ENCODE measurements at places on chromosomes 6 and 20.
A peak's percentile ranks its signal among the peaks of the same experiment; 100 is the strongest.

DNA sequence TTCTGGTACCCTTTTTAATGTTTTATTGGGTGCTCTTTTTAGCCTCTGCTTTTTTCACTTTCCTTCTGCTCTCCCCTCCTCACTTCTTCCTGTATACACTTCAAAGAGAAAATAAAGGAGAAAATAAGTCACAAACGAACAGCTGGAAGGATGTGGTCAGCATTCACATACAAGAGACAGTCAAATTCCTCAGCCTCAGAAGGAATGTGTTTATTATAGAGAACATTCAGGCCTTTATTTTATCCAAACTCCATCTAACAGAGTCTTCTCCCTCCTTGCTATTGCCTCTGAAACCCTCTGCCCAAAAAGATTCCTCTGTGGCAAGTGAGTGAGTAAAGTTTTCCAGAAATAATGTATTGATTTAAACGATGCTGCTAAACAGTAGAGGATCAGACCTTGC is 490.4 kb downstream of the FRK start:
- H3K27ac ChIP-seq = no peak overlapping the region
- H3K36me3 ChIP-seq = no peaks in the 10 kb centered on the region
- H3K4me1 ChIP-seq = no peaks in the 10 kb centered on the region
- no peaks in the 10 kb centered on the region for H3K27me3 ChIP-seq
- DNase-seq = no peak

GRCh38 chr20:8438748-8439147 is 306.7 kb downstream of the PLCB1 start:
- DNase-seq = no peak
- no peak overlapping the region for H3K27ac ChIP-seq
- no peaks in the 10 kb centered on the region for H3K4me1 ChIP-seq
- no peaks in the 10 kb centered on the region for H3K27me3 ChIP-seq
- no peak overlapping the region for H3K4me3 ChIP-seq

DNA sequence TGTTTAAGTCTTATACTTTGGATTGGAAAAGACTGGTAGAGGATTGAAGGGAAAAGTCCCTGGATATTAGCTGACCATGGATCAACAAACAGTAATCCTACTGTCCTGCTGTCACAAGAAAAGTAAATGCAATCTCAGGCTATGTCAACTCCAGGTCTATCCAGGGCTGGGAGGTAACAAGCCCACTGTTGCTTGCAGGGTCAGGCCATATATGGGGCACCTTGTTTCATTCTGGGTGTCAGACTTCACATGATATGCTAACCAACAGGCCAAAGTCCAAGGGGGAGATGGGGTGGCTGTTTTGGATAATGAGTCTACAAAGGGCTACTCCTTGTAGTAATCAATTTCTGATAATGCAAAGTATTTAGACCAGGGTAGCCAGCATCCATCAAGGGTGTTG is 30.7 kb downstream of the KCNK5 start:
- H3K4me1 ChIP-seq = peaks cover 12% of the 10 kb centered on the region
- no peak overlapping the region for H3K4me3 ChIP-seq
- H3K27me3 ChIP-seq = no peaks in the 10 kb centered on the region
- H3K27ac ChIP-seq = no peak overlapping the region
- peaks cover 9% of the 10 kb centered on the region for H3K36me3 ChIP-seq
- DNase-seq = no peak

- peaks cover 55% of the 10 kb centered on the region for H3K4me1 ChIP-seq
- no peak for DNase-seq
- H3K27ac ChIP-seq = no peak overlapping the region
- H3K36me3 ChIP-seq = peaks cover 6% of the 10 kb centered on the region
These were observed 26.2 kb downstream of the ATXN1 start for GRCh38 chr6:16735014-16735413.

DNA sequence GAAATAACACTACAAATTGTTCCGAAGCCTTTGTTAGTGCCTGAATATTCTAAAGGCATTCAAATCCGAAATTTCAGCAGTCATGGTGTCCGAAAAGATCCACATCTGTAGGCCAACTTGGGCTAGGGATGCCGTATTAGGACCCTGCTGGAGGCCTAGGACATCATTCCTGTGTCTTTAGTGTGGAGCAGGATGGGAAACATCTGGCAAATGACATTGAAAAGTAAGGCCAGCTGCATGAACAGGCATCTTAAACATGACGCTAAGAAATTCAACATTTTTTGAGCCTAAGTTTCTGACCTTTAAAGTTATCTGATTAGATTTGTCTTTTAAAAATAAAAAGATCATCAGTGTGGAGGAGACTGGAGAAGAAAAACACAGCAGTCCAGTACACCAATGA is 91.3 kb downstream of the MYLK4 start:
- no peak for DNase-seq
- no peaks in the 10 kb centered on the region for H3K36me3 ChIP-seq
- H3K27ac ChIP-seq = no peak overlapping the region
- peaks cover 14% of the 10 kb centered on the region for H3K27me3 ChIP-seq
- no peak overlapping the region for H3K4me3 ChIP-seq
- peaks cover 10% of the 10 kb centered on the region for H3K4me1 ChIP-seq

GRCh38 chr6:91694016-91694654 is 1107.3 kb upstream of the MAP3K7 start:
- no peak for DNase-seq
- no peaks in the 10 kb centered on the region for H3K4me1 ChIP-seq
- no peak overlapping the region for H3K4me3 ChIP-seq
- no peaks in the 10 kb centered on the region for H3K36me3 ChIP-seq
- no peak overlapping the region for H3K27ac ChIP-seq

DNA sequence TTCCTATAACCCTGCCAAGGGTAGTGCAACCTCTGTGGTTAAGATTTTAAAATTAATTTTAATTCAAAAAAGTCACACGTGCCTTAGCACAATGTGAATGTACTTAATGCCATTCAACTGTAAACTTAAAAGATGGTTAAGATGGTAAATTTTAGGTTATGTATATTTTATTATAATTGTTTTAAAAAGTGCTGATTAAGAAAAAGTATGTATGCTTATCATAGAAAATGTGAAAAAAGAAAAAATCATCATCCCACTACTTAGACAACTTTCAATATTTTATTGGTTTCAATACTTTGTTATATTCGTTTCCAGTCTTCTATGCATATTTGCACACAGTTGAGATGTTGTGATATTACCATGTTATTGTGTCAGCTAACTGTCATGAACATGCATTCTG is 18.7 kb downstream of the ARFGEF2 start:
- peaks cover 7% of the 10 kb centered on the region for H3K4me1 ChIP-seq
- DNase-seq = no peak
- no peak overlapping the region for H3K27ac ChIP-seq
- H3K27me3 ChIP-seq = no peaks in the 10 kb centered on the region
- H3K4me3 ChIP-seq = no peak overlapping the region
- H3K36me3 ChIP-seq = no peaks in the 10 kb centered on the region

DNA sequence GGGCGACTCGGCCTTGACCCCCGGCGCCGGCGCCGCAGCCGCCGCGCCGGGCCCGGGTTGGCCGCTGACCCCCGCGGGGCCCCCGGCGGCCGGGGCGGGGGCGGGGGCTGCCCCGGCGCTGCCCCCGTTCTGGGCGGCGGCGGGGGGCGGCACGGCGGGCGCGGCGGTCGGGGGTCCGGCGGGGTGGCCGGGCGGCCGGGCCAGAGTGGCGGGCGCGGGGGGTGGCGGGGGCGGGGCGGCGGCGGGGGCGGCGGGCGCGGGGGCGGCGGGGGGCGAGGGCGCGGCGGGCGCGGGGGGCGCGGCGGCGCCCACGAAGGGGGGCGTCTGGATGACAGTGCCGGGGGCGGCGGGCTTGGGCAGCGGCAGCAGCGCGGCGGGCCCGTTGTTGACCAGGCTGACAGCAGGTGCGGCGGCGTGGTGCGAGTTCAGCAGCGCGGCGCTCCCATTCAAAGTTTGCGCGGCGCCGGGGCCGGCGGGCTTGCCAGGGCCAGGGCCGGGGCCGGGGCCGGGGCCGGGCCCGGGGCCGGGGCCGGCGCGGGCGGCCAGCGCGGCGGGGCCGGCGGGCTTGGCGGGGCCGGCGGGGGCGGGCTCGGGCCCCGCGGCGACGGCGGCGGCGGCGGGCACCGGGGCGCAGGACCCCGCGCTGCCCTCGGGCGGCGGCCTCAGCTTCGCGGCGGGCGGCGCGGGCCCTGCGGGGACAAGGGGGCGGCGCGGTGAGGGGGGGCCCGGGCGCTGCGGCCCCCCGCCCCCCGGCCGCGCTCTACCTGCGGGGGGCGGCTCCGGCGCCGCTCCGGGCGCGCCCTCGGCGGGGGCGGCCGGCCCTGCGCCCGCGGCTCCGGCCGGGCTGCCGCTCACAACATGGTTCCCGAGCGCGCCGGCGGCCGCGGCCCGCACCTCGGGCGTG is 659 bp downstream of the TAF4 start:
- peak; percentile 29 for DNase-seq
- H3K36me3 ChIP-seq = no peaks in the 10 kb centered on the region
- H3K4me3 ChIP-seq = no peak overlapping the region
- no peak overlapping the region for H3K27ac ChIP-seq

- no peaks in the 10 kb centered on the region for H3K36me3 ChIP-seq
- H3K27me3 ChIP-seq = no peaks in the 10 kb centered on the region
- H3K4me1 ChIP-seq = no peaks in the 10 kb centered on the region
- H3K4me3 ChIP-seq = no peak overlapping the region
- no peak overlapping the region for H3K27ac ChIP-seq
These were observed 22.2 kb downstream of the PTPRK start for GRCh38 chr6:128498234-128498633.

DNA sequence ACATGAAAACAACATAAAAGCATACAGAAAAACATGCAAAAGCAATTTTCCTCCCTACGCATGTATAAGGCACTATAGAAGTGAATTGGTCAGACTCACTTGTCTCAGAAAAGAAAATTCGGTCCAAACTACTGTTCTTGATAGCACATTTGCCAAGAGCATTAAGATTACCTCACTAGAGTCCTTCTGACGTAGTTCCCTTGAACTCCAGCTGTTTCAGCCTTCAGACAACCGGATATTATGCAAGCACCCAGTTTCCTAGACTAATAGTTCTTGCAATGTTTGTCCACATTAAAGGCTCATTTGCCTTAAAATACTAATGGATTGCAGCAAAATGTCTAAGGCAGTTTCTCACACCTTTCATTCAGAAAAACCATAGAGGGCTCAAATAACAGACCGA is 2.5 kb upstream of the CASS4 start:
- H3K4me1 ChIP-seq = peaks cover 57% of the 10 kb centered on the region
- DNase-seq = no peak
- H3K27ac ChIP-seq = peak overlapping the region; percentile 42
- no peak overlapping the region for H3K4me3 ChIP-seq
- H3K27me3 ChIP-seq = no peaks in the 10 kb centered on the region

DNA sequence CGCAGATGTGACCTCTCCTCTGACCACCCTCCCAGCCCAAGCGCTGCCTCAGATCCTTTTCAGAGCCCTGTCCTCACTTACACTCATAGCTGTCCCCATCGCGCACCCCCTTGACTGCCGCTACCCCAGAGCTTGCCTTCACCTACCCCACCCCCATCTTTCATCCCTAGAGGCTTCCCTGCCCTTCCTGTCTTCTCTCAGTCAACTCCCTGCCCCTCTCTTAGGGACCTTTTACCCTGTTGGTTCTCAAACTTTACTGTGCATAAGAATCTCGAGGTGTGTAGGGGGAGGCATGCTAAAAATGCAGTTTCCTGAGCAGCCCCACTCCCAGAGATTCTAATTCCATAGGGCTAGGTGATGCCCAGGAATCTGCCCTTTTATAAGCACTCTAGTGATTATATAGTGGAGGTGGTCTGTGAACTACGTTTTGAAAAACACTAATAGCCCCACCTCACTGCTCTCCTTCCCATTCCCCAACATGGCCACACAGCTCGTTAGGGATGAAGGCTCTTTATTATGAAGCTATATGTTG is 725 bp downstream of the TM9SF4 start:
- peaks cover 6% of the 10 kb centered on the region for H3K27me3 ChIP-seq
- peak overlapping the region; percentile 85 for H3K4me3 ChIP-seq
- peak overlapping the region; percentile 99 for H3K27ac ChIP-seq
- peaks cover 48% of the 10 kb centered on the region for H3K4me1 ChIP-seq

DNA sequence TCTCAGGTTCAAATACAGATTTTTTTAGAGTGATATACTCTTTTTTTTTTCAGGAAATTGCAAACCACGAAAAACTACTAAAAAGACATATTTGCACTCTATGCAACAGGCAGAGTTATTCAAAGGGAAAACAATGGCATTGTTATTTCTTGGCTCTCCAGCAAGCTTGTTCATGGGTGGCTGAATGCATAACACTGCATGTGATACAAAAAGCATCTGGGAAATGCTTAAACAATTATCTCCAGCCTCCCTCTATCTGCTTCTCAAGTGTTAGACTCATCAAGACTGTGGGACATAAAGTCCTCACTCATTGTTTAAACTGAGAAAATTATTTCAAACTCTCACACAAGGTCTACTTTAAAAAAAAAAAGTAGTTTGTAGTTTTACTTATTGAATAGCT is 7.3 kb upstream of the COL12A1 start:
- no peak for DNase-seq
- peaks cover 73% of the 10 kb centered on the region for H3K27me3 ChIP-seq
- H3K4me3 ChIP-seq = no peak overlapping the region

DNA sequence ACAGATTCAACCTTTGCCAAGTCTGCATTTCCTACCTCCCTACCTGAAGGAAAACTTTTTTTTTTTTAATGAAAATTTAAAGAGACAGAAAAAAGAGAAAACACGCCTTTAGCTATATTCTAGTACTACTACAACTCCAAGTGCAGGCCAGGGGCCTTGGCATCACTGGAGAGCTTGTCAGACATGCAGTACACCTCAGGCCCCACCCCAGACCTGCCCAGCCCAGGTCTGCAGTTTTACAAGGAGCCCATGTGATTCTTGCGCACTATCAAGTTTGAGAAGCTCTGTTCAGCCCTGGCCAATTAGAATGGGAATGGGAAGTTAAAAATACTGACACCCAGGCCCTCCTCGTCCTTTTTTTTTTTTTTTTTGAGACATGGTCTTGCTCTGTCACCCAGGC is 85.0 kb downstream of the NFATC2 start:
- peaks cover 45% of the 10 kb centered on the region for H3K36me3 ChIP-seq
- H3K4me3 ChIP-seq = no peak overlapping the region
- H3K4me1 ChIP-seq = peaks cover 31% of the 10 kb centered on the region
- no peaks in the 10 kb centered on the region for H3K27me3 ChIP-seq
- H3K27ac ChIP-seq = no peak overlapping the region

DNA sequence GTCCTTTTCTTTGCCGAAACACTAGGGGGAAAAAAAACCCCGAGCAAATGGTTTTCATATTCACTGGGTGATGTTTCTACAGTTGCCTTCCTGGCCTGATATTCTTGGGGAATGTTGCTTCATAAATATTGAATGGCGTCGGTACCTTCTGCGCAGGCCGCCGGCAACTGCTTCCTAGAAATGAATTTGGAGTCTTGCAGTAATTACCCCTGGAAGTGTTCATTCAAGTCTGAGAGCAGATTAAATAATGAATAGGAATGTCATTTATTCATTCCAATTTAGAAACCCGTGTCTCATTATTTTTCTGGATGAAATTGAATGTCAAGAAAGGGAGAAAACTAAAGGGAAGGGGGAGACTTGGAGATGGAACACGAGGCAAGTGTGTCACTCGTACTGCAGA is 179.4 kb upstream of the KCNG1 start:
- no peaks in the 10 kb centered on the region for H3K36me3 ChIP-seq
- no peak for DNase-seq
- no peak overlapping the region for H3K27ac ChIP-seq
- H3K4me1 ChIP-seq = no peaks in the 10 kb centered on the region
- no peak overlapping the region for H3K4me3 ChIP-seq
- H3K27me3 ChIP-seq = peaks cover 54% of the 10 kb centered on the region

- no peak overlapping the region for H3K4me3 ChIP-seq
- H3K4me1 ChIP-seq = no peaks in the 10 kb centered on the region
- no peaks in the 10 kb centered on the region for H3K27me3 ChIP-seq
- no peak for DNase-seq
- H3K36me3 ChIP-seq = no peaks in the 10 kb centered on the region
- H3K27ac ChIP-seq = no peak overlapping the region
These were observed 594.2 kb upstream of the CHD6 start for GRCh38 chr20:42212391-42212790.

GRCh38 chr20:208942-209566 is 18.0 kb upstream of the DEFB129 start:
- no peaks in the 10 kb centered on the region for H3K36me3 ChIP-seq
- H3K27me3 ChIP-seq = no peaks in the 10 kb centered on the region
- DNase-seq = peak; percentile 10

Measured in activated T-cell treated with anti-CD3 and anti-CD28 coated beads, Interleukin-2, amount 50 U/mL, for 72 hours (primary cell).